ENCODE measurements at places on chromosomes 7 and 10. TPM values are rescaled to one million over a fixed set of nuclear protein-coding genes. Genes with fewer than 3 reads are reported as not detected.

DNA sequence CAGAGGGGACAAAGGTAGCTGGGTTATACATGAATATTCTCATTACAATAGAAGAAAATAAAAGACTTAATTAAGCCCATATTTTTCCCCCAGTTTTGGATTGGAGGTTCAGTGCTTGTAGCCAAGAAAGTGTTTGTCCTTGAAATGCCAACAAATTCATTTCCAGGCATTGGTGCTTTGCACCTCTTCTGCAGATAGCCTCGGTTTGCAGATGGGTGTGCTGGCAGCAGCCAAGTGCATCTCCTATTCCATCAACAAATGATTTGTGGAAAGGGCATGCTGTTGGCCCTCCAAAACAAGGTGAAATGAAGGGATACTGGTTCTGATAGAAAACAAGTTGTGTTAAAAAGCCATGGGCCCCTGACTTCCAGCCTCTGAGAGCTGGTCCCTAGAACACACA is 187.3 kb downstream of the DPY19L1 start:
- no peak for DNase-seq

GRCh38 chr7:107630342-107630741 is 30.3 kb upstream of the SLC26A4 start:
- DNase-seq = no peak

- DNase-seq = peak; percentile 11
Observed at GRCh38 chr10:96339956-96340904, 18.6 kb downstream of the OPALIN start.

DNA sequence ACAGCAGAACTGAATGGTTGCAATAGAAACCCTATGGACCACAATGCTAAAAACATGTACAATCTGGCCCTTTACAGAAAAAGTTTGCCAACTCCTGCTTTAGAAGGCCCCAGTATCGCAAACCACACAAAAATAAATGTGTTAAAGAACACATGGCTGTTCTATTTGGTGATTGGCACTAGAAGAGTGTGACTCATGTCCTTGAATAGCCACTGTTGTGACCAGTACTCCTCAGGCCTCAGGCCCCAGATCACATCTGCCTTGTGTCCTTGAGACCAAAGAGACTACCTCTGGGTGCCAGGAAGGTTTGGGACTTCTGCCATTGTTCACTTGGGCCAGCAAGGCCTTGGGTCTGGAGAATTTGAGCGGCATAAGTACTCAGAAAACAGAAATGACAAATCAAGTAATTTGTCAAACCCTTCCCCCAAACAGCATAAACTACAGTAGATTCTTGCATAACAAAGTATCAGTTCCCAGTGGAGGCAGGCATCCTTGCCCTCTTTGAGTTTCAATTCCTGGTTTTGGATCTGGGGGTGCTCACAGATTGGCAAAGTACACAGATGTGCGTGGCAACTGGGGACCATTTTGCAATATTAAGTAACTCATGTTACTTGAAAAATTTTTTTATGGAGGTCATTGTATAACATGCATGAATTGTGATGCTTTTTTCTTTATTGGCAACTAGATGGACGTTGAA is 50.2 kb downstream of the MTURN start:
- DNase-seq = no peak

Gene TASOR2
- total RNA-seq = 63.6 TPM

Gene CCDC146
- 14.7 TPM for total RNA-seq

DNA sequence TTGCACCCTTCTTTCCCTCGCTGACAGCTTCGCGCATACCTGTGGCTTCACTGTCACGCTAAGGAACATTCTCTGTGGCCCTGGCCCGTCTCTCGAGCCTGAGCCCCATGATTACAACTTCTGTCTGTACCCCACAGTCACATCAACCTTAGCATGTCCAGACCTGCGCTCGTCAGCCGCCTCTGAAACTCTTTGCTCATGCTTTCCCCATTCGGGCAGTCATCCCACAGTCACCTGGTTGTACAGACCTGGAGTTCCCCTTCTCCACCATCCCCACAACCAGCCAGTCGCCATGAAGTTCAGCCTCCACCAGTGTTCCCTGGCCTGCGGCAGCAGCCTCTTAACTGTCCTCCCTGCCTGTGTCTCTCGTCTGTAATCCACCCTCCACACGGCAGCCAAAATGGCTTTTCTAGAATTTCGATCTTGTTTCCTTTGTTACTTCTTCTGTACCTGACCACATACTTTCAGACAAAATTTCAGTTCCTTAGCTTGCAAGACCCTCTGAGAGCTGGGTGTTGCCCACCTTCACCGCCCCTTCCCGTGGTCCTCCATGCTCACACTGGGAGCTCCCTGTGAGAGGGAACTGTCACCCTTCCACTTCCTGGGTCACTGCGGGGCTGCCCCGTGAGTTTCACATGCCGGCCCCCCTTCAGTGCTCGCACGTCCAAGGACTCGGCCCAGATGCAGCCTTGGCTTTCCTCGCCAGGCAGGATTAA is 229.2 kb downstream of the CELF2 start:
- DNase-seq = no peak

Gene NUTM2D
- 2.3 TPM for total RNA-seq

Gene TMEM140
- 55.2 TPM for total RNA-seq

DNA sequence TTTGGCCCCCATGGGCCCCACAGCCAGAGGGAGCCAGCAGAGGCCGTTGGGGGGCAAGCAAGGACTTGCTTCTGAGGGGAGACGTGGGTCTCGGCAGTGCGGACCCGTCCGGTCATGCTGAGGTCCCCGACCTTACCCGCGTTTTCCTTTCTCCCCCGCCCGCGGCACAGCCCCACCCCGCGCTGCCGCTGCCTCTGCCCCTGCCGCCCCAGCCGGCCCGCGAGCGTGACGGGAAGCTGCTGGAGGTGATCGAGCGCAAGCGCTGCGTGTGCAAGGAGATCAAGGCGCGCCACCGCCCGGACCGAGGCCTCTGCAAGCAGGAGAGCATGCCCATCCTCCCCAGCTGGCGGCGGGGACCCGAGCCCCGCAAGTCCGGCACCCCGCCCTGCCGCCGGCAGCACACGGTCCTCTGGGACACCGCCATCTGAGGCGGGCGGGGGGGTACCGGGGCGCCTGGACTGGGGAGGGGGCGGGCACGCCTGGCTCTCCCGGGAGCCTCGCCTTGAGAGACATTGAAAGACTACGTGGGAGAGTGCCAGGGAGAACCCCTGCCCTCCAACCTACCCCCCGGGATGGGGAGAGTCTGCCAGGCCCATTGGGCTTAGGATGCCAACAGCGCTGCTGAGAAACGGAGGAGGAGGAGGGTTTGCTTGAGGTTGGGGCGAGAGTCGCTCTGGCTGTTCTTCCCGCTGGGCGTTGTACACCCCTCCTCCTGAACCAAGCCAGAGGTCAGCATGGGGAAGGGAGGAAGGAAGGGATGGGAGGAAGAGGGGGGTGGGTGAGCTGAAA is 9.9 kb downstream of the NYAP1 start:
- peak; percentile 36 for DNase-seq

DNA sequence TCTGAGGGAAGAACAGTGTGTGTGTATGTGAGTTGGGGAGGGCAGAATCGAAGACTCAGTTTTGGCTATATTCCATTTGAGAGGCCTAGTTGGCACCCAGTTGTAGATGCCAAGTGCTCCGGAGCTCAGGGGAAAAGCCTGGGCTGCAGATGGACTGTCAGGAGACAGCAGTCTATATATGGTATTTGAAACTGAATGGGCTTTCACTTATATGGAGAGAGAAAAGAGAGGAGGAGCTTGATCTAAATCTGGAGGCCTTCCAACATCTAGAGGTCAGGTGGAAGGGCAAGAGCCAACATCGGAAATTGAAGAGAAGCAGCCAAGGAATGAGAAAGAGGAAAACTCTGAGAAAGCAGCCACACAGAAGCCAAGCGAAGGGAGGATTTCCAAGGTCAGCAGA is 350.8 kb upstream of the BMPER start:
- no peak for DNase-seq

GRCh38 chr7:159144758-159145489 is at the start of gene VIPR2:
Gene VIPR2 (minus strand): TSS chr7:159144867. CDS start chr7:159144771, 96 bp downstream.
- DNase-seq = no peak

DNA sequence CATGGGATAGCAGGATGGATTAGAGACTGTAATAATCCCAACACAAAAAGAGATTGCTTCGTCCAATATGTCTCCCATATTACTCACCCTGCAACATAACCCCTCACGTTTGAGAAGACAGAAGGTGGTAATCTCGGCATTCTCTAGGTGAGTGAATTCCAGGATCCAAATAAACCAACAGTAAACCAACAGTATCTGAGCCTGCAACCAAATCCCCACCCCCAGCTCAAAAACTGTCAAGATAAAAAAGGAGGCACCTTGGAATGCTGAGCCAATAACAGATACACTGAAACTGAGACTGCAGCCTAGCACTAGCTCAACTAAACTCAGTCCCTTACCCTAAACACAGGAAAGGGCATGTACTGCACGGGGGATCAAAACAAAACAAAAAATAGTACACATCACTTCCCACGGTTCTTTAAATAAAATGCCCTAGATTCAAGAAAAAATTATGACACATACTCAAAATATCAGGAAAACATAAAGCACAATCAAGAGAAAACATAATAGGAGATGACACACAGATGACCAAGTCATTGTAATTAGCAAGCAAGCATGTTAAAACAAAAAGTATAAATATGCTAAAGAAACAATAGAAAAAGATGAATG is 28.0 kb downstream of the IPMK start:
- no peak for DNase-seq

- no peak for DNase-seq
Observed at GRCh38 chr7:151342811-151343210, 1.2 kb downstream of the NUB1 start.

GRCh38 chr7:117587931-117588330 is 108.1 kb downstream of the CFTR start:
- no peak for DNase-seq

DNA sequence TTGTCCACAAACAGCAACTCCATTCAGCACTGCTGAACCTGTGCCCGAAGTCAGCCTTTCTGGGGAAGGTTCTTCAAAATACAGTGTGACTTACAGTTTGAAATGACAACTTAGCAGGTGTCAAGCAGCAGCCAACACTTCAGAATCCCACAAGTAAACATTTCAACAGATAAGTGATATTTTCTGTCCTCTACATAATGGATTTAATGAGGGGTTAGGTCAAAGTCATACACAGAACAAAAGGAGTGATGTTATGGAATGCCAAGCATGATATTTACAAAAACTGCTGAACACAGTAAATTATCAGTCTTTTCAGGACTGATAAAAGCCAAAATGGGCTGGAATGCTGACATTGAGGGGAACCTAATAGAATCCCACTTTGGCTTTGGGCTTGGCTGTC is 77.6 kb upstream of the JAZF1 start:
- no peak for DNase-seq

GRCh38 chr7:142878315-142878714 is 7.2 kb downstream of the TRPV6 start:
- no peak for DNase-seq

DNA sequence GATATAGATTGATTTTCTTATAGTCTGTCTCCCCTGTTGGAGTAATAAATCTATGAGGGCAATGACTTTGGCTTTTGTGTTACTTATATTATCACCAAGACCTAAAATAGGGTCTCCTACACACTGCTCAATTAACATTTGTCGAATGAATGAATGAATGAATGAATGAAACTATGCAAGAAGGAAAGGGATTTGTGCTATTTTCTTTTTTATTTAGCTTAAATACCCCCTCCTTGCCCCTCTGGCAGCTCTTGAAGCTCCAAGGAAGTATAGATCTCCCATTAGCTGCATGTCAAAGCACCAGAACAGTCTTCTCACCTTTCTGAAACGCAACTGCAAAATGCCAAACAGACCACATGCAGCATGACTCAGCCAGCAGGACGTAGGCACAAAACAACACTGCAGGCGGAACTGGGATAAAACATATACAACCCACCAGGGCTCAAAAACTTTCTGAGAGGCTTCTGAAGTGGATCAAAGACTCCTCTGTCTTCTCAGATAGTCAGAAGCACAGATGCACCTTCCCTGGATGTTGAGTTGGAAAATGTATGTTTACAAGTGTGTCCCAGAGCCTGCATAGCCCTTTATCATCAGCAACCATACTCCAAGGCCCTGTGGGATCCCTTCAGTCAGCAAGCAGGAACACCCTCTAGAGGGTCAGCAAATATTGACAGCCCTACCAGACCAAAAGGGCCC is 187.8 kb downstream of the NPSR1 start:
- DNase-seq = no peak

- DNase-seq = no peak
Observed at GRCh38 chr10:10353326-10353868, 664.3 kb upstream of the CELF2 start.

Gene ALOX5
- 66.6 TPM for total RNA-seq

GRCh38 chr7:101953248-101953819 is 135.9 kb downstream of the CUX1 start:
- DNase-seq = no peak

- no peak for DNase-seq
Observed at GRCh38 chr10:44008917-44009709, 360.4 kb upstream of the ZNF32 start.

DNA sequence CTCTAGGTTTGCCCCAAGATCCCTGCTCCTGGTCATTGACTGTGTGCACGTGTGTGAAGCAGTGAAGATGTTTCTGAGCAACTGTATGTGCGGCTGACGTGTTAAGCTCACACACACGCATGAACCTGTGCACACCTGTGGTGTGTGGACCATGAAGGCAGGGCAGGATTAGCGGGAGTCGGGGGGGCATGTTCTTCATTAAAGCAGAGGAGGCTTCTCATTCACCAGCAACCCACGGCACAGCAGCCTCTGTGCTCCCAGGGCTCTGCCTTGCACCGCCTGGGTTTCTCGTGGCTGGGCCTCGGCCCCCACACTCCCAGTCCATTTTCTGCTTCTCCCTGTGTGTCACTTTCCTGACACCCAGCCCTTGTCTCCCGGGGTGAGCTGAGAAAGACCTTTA is 824 bp upstream of the TACR2 start:
- DNase-seq = no peak

Gene TRIL
- total RNA-seq = not detected

- DNase-seq = no peak
Observed at GRCh38 chr10:132316133-132316532, 8.4 kb upstream of the STK32C start.

Gene TACC2
- not detected for total RNA-seq

- no peak for DNase-seq
Observed at GRCh38 chr10:71213761-71214440, 1.5 kb downstream of the UNC5B start.

DNA sequence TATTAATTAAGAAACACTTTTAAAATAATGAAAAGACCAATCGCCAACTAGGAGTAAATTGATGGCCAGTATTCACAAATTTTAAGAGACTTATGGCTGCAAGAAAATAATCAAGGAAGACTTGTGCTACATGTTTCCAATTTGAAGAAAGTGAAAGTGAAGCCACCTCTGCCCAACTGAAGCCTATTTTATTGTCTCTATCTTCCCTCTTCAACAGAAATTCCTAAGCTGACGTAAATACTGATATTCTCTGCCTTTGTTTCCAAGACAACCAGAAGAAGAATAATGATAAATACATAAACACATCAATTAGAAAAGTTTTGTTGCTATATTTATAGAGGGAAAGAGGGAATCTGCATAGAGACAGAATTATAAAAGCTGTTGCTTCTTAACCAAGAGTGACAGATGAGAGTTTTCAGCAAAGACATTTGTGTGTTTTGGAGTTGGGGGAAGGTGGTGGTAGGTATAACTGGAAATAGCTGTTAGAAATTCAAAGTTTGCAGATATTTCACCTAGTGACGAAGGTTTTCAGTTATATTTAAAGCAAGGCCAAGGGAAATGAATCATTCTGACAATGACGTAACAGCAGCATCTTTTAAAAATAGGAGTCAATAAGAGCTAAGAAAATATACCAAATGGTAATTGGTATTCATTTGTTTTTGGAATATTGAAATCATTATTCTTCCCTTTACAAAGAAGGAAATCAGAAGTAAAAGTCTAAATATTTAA is 576.6 kb upstream of the SORCS1 start:
- DNase-seq = no peak
